ENCODE measurements at places on chromosomes 5 and 9. TPM values are rescaled to one million over a fixed set of nuclear protein-coding genes. Genes with fewer than 3 reads are reported as not detected.

- no peak for DNase-seq
Measured at GRCh38 chr9:216866-217265, 2.2 kb downstream of the DOCK8 start.

- peak; percentile 58 for DNase-seq
Measured at GRCh38 chr5:159133041-159133741, 33.5 kb upstream of the EBF1 start.

DNA sequence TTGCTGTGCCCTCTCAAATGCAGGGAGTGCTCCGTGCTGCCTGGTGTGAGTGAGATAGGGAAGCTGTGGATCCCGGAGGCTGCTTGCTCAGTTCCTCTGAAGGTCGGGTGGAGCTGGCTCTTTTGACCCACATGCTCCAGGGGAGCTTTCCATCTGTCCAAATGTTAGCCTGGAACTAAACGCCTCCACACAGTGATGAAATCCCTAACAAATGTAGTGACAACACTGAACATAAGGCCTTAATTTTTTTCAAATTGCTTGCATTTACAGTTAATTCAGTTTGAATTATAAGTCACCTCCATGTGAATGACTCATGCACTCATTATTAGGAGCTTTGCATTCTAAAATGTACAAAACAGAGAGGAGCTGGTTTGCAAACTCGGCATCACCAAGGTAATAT is 27.0 kb downstream of the PRDM6 start:
- DNase-seq: peak; percentile 63

DNA sequence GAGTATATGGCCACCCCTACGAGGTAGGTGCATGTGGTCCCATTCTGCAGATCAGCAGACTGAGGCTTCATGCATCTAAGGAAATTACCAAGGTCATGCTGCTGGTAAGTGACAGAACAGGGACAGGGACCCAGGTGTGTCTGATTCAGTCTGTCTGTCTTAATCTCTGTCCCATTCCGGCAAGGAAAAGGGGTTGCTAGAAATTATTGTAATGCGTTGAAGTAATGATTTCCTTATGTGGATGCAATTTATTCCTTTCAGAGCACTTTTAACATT is 76.8 kb downstream of the AMBP start:
- DNase-seq: no peak

Gene CD180
- total RNA-seq: 1.2 TPM
